CD4-positive, alpha-beta T cell treated with Interferon gamma for 1 hour (primary cell): ENCODE measurements at places on chromosomes 12 and 14.

DNA sequence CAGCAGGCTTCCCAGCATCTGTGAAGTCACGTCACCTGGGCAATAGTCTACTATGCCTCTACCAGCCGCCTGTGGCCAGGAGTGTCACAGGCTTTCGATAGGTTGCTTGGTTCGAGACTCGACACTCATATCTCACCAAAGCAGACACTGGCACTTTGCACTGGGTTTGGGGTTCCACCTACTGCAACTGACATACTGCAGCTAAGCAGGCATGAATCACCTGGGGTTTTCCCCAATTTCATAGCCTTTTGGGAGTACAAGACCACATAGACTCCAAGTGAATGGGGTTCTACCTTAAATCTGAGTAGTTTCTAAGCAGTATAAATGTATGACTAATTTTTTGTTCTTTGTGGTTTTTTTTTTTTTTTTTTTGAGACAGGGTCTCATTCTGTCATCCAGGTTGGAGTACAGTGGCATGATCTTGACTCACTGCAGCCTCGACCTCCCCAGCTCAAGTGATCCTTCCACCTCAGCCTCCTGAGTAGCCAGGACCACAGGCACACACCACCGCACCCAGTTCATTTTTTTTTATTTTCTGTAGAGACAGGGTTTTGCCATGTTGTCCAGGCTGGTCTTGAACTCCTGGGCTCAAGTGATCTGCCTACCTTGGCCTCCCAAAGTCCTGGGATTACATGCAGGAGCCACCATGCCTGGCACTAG lies 32.1 kb downstream of the DMAC2L start:
- no peak for DNase-seq

- DNase-seq = no peak
Observed at GRCh38 chr12:15583804-15584203, 205.4 kb downstream of the EPS8 start.

DNA sequence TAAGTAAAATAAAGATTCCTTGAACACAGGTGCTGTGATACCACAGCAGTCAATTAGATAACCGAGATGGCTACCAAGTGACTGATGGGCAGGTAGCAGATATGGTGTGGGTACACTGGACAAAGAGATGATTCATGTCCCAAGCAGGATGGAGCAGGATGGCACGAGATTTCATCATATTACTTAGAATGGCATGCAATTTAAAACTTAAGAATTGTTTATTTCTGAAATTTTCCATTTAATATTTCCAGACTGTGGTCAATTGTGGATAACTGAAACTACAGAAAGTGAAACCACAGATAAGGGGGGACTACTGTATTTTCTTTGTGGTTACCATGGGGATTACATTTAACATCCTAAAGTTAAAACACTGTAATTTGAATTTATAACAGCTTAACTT lies 7.5 kb upstream of the ZFP36L1 start:
- no peak for DNase-seq

DNA sequence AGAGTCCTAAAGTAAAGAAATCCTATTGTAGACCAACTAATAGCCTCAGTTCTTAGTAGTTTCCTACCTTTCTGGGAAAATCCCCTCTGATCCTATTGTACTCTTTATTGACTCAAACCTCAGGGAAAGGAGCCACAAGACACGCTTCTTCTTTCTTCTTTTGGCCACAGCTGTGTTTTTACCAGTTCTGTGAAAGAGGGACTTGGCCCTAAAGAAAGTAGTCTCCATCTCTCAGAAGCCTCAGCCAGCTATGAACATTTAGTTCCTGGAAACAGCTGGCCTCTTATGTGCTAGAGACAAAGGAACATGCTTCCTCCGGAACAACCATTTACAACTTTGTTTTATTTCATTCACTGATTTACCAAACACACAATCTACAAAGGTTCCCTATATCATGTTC lies 66.1 kb upstream of the ARID2 start:
- DNase-seq = no peak

DNA sequence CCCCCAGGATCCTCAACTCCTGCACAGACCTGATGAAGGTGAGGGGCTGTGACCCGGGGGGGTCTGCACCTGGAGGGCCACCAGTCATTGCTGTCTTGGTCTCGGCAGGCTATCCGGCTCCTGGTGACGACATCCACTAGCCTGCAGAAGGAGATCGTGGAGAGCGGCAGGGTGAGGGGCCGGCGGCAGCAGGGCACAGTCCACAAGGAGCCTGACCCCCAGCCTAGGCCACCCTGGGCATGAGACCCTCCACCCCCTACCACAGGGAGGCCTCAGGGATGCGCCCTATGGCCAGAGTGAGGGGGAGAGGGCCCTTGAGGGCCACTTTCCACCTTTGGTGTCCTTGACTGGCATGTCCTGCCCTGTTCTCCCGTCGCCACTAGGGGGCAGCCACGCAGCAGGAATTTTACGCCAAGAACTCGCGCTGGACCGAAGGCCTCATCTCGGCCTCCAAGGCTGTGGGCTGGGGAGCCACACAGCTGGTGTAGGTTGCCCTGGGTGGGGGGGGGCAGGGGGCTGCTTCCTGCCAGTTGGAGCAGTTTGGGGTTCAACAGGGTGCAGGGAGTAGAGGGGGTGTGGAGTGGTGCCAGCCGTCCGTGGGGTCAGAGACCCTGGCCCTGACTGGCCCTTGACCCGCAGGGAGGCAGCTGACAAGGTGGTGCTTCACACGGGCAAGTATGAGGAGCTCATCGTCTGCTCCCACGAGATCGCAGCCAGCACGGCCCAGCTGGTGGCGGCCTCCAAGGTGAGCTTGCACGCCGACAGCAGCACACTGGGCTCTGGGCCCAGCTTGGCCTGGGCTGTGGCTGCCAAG lies 25.0 kb downstream of the HIP1R start:
- DNase-seq = peak; percentile 77

GRCh38 chr12:100229876-100230275 lies 29.3 kb downstream of the ACTR6 start:
- no peak for DNase-seq

- DNase-seq = no peak
Observed at GRCh38 chr12:77392467-77393088, 327.2 kb upstream of the E2F7 start.
